ENCODE measurements at places on chromosomes 6 and 20. TPM values are rescaled to one million over a fixed set of nuclear protein-coding genes. Genes with fewer than 3 reads are reported as not detected.

GRCh38 chr20:57167971-57168701, 98.3 kb downstream of the BMP7 start:
- no peak for DNase-seq

GRCh38 chr6:31559958-31560696, 12.0 kb upstream of the LTA start:
- DNase-seq, result no peak

DNA sequence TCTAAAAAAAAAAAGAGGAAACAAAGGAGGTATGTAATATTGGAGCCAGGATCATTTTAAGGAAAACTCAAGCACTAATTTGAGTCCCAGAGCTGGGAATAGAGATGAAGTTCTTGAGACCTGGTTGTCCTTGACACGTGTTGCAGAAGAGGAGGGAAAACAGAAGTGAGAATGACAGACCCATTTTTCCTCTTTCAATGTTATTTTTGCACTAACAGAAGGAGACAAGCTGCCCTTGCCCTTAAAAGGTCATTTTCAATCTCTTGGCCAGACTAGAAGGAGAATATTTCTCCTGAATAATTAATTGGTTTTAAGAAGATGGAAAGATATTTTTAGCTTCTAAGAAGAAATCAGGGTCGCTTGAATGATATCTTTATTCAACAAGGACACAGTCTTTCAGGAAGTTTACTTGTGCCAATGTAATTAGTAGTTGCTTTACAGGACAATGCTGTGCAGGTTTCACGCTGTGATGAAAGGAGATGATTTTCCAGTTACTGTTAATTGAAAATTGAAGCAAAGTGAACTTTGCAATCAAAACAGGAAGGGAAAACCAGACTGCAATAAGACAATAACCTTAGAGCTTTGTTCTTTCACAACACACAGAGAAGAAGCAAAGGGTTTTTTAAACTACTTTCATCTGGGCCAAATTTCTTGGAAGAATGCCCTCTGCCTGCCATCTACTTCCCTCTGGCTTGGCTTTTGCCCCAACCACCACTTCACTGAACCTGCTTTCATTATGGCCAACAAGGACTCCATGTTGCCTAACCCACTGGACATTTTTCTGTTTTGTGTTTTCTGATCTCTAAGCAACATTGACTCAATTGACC, 107.8 kb upstream of the SHLD1 start:
- no peak for DNase-seq

GRCh38 chr20:44566018-44566417, 16.4 kb upstream of the PKIG start:
- DNase-seq, result no peak

HDGFL1 gene
- total RNA-seq, result not detected

EYA4 gene
- total RNA-seq, result 0.58 TPM

- no peak for DNase-seq
These were observed 160.1 kb downstream of the DTNBP1 start for GRCh38 chr6:15502446-15503345.

DNA sequence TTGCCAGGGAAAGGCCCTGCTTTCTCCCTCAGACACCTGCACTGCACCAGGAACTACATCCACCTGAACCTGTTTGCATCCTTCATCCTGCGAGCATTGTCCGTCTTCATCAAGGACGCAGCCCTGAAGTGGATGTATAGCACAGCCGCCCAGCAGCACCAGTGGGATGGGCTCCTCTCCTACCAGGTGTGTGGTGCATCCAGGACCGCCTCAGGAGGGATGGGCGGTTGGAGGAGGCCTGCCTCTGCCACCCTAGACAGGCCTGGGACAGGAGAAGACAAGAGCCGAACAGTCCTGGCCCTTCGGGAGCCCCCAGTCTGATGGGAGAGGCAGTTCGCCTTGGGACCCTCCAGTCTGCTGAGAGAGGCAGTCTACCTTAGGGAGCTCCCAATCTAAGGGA, 24.2 kb downstream of the GLP1R start:
- no peak for DNase-seq

DNA sequence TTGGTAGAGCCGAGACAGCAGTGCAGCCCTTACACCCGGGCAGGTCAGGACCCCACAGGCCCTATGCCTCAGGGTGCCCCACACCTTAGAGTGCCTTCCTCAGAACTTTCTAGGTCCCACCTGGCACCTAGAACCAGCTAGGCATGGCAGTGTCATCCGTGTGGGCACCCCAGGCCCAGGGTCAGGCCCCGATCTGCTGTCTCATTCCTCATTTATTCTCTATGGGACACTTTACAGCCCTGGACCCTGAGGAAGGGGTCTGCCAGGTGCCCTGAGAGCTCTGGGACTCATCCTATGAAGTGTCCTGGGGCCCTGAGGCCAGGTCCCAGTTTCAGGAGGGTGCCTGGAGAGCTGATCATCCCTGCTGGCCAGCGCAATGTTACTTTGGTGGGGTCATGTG, 8.1 kb upstream of the BPI start:
- DNase-seq, result no peak

- no peak for DNase-seq
These were observed 2.7 kb downstream of the FOXQ1 start for GRCh38 chr6:1314617-1315016.

- no peak for DNase-seq
These were observed 77.8 kb downstream of the TRAM2 start for GRCh38 chr6:52499026-52499425.

DNA sequence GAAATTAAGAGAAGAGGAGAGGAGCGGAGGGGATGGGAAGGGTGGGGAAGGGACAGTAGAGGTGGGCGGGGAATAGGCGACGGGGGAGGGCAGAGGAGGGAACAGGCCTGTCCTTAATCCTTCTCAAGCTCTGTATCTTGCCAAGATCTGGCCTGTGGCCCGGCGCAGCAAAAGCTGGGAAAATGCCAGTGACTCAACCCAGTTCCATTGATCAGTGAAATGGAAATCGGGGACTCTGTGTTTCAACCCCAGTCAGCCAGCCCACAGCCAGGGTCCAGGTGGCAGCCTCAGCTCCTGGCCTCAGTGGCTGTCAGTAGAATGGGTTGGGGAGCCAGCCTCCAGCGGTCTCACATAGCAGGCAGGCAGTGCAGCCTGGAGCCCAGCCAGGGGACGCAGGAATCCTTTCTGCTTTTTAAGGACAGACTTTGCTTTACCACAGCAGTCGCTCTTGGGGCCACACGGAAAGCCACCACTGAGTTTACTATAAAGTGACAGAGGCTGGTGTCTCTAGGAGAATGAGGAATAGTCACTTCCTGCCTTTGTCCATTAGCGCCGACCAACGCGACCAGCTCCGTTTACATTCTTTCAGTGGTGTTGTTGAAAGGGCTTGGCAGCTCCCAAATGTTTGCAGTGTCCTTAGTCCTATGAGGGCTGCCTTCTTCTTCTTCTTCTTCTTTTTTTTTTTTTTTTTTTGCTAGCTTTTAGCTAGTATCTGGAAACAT, 128.0 kb downstream of the RIN2 start:
- DNase-seq, result no peak

GRCh38 chr6:168441434-168442391, 729 bp downstream of the SMOC2 start:
- no peak for DNase-seq

DNA sequence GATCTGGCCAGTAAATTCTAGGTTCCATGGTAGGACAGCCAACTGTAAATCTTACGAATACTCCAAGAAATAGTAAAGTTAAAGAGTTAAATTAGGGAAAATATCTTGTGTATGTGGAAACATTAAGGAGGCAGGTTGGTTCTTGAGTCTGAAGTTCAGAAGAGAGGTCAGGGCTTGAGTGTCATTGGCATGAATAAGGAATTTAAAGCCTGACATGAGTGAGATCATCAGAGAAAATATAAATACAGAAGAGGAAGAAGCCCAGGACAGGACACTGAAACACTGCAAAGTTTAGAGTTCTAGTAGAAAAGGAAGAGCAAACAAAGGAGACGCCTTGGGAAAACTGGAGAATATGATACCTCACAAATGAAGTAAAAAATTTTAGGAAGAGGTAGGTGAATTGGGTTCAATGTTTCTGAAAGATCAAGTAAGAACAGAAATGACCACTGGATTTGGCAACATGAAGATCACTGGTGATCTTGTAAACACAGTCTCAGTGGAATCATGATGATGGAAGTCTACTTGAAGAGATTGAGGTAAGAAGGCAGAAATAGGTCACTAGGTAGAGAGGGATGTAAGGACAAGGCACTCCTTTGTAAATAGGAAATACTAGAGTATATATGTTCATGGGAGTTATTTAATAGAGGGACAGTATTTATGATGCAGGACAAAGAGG, 41.6 kb upstream of the SYNCRIP start:
- no peak for DNase-seq

DNA sequence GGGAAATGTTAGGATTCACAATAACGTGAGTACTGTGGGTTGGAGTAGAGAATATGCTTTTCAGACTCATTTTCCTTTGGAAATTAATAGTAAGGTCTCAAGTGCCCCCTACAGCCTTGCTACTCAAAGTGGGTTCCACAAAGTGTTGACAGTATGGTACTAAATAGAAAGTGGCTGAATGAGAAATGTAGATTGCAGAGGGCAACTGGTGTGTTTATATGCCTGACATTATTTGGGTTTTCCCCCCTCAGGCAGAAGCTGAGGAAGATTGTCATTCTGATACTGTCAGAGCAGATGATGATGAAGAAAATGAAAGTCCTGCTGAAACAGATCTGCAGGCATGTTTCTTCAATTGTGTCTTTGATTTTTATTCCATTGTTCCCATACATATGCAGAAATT, 5.6 kb downstream of the FBXO9 start:
- DNase-seq, result no peak

- DNase-seq, result no peak
These were observed 78.6 kb downstream of the AIG1 start for GRCh38 chr6:143139239-143139784.

CCR6 gene
- total RNA-seq, result 0.41 TPM

EEF1A2 gene
- total RNA-seq, result 18.0 TPM

ULBP1 gene
- total RNA-seq, result 6.0 TPM

DNA sequence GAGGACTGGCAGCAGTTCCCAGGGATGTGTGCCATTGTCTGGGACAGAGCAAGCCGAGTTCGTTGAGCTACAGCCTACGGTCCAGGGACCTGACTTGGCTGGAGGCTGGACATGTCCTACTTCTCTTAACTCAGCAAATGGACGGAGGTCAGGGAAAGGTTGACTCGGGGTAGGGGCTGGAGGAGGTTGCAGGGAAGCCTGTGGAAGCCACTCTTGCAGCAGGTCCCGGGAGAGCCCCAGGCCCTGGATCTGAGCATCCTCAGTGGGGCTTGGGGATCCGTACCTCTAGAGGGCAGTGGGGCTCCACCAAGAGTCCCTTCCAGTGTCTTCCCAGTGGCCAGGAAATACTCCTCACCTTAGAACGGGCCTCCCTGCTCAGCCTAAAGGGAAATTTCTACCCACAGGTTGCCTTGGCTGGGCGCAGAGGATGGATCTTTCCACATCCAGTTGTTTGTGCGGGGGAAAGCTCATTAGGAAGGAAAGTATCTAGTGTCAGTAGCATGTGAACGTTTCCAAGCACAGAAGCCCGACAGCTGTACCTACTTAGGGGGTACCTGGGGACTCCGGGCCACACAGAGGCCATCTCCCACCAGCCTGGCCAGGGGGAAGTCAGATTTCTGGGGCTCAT, 170.2 kb downstream of the NFATC2 start:
- no peak for DNase-seq

- no peak for DNase-seq
These were observed 804.1 kb downstream of the TFAP2A start for GRCh38 chr6:9610620-9611415.

DPPA5 gene
- total RNA-seq, result not detected

OVOL2 gene
- total RNA-seq, result 3.1 TPM

GRCh38 chr6:21538186-21538798, 55.3 kb upstream of the SOX4 start:
- DNase-seq, result peak; percentile 64

CYP24A1 gene
- 0.04 TPM for total RNA-seq

SLC2A10 gene
- total RNA-seq, result 11.9 TPM

CRISP2 gene
- total RNA-seq, result not detected

LY6G5C gene
- not detected for total RNA-seq

DNA sequence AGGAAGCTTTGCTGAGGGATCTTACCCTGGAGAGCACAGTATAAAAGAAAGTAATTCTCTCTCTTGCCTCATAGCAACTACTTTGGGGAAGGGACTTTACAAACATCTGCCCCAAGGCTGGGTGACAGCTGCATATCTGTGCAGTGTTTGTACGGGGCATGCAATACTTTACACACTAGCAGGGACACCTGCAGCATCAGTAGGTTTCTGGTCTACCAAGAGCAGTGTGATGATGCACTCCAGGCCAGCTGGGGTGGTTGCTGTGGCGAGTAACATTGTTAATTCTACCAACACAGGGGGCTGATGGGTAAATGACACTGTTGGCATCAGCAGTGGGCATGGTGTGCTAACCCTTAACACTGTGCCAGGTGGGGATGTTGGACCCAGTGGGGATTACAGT, 48.0 kb downstream of the ADTRP start:
- no peak for DNase-seq

- DNase-seq, result no peak
These were observed 29.4 kb downstream of the LAMA5 start for GRCh38 chr20:62337558-62338293.

MAP7 gene
- 17.6 TPM for total RNA-seq

IYD gene
- total RNA-seq, result not detected

ECT2L gene
- not detected for total RNA-seq

DNA sequence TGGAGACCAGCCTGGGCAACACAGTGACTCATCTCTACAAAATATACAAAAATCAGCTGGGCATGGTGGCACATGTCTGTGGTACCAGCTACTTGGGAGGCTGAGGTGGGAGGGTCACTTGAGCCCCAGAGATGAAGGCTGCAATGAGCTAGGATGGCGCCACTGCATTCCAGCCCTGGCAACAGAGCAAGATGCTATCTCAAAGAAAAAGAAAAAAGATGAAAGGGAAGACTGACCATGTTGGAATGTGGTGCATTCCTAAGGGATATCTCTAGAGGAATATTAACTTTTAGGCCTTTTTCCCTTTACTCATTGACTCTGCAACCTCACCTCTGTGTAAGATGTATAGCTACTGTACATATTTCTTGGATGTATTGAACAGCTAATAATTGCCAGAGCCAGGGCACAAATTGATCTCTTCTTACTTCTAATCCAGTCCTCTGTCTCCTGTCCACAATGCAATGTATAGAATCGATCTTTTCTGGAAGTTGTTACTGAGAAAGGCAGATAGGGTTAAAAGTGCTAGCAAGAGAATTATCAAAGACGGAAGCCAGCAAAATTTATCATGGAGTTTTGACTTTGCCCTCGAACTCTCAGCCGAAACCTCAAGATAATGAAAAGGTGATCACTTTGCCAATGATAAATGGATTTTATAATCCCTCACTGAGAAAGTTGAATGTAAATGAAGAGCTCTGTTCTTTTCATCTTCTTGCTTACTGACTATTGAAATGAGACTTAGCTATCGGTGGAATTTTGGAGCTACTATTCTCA, 46.3 kb downstream of the GCNT2 start:
- DNase-seq, result no peak

- DNase-seq, result no peak
These were observed 124.6 kb upstream of the THEMIS start for GRCh38 chr6:128025478-128025877.

DNA sequence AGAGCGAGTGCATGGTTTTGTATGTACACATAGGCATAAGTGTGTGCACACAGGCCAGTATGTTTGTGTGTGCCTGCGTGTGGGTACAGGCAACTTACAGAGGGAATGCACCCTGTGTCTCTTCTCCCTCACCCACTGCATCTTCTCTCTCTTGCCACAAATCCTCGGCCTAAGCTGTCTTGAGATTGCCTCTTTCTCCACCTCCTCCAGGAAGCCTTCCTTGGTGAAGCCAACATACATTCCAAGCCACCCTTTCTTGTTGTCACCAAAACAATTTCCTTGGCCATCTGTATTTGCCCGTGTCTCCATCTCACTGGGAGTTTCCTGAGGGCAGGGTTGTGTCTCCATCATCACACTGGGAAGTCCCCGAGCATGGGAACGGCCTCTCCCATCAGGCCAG, 29.8 kb upstream of the MLN start:
- no peak for DNase-seq

BPIFA1 gene
- not detected for total RNA-seq

Measured in kidney epithelial cell (primary cell).